Right hindlimb (tissue), 1 donor: ENCODE measurements at places on chromosomes 12 and 14.

- DNase-seq, result no peak
Observed at GRCh38 chr14:57898837-57899572, 33.1 kb upstream of the SLC35F4 start.

DNA sequence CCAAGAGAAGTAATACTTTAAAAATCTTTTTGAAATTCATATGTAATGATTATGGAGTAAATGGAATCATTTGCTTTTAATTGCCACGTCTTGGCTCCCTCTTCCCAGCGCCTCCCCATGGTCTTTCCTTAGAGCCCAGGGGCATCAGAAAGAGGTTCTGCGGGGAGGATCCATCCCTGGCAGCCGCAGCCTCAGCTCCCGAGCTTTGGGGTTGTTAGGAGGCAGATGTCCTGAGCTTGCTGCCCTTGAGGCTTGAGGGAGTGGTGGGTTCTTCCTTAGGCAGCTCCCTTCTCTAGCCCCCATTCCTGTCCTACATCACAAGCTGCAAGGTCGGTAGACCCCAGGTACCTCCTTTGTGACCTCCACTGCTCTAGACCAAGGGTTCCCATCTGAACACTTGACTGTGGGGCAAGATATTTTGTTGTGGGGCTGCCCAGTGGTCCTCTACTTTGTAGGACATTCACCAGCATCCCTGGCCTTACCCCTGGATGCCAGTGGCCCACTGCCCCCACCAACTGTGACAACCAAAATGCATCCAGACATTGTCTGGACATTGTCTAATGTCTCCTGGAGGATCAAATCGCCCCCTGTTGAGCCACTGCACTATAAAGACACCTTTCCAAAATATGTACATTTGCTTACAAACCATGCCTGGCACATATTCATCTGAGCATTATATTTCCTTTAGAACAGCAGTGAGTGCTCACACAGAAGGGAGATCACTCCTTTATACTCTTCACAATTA is 6.3 kb downstream of the PPP2R5C start:
- no peak for DNase-seq

- no peak for DNase-seq
Observed at GRCh38 chr12:97639702-97640101, 177.1 kb downstream of the RMST start.

- DNase-seq, result no peak
Observed at GRCh38 chr14:73246387-73247150, 9.3 kb downstream of the PAPLN start.

GRCh38 chr12:62129291-62129690 is 130.9 kb upstream of the USP15 start:
- DNase-seq, result no peak

DNA sequence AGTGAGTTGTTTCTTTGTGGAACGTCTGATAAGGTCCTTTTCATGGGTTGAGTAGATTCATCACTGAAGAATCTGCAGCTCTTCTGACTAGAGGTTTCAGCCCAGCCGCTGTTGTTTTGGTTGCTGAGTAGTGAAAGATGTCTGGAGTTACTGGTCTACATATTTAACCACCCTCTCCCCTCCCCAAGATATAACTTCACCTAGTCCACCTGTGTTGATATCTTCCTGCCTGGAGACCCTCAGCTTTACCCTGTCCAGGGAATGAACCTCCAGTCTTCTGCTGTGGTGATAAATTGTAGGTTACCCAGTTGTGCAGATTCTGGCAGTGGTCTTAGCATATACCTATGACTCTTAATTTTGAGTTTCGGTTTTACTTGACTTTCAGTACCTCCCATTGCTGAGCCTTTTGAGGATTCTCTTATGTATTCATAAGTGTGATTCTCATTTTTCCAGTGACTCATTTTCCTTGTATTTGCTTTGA is 62.9 kb downstream of the CCDC91 start:
- no peak for DNase-seq

- DNase-seq, result peak; percentile 52
Observed at GRCh38 chr12:52203079-52203921, 11.5 kb upstream of the KRT80 start.

- DNase-seq, result no peak
Observed at GRCh38 chr14:95620659-95621059, 65.6 kb upstream of the TCL1B start.
